ENCODE measurements at places on chromosomes 1 and 21.

DNA sequence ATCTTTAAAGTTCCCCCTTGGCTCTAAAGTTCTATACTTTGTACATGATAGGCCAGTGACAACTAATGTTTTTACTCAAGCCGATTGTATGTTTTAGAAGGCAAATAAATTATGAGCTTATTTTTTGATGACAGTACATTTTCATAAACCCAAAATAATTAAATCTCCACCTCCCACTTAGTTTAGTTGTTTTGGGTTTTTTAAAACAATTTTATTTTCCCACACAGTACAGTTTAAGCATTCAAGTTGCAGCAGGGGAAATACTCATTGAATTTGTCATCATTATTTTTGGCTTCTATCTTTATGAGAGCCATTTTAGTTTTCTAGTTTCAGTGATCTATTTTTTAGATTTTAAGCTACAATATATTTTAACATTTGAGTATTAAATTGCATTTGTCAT, 93.6 kb downstream of the OLFML2B start:
- no peak for DNase-seq

- DNase-seq, result no peak
Measured at GRCh38 chr1:109341944-109342930, 35.4 kb upstream of the MYBPHL start.

- DNase-seq, result no peak
Measured at GRCh38 chr1:99587008-99587407, 58.9 kb upstream of the PALMD start.

GRCh38 chr1:116751621-116752020, 2.6 kb upstream of the CD2 start:
- no peak for DNase-seq

DNA sequence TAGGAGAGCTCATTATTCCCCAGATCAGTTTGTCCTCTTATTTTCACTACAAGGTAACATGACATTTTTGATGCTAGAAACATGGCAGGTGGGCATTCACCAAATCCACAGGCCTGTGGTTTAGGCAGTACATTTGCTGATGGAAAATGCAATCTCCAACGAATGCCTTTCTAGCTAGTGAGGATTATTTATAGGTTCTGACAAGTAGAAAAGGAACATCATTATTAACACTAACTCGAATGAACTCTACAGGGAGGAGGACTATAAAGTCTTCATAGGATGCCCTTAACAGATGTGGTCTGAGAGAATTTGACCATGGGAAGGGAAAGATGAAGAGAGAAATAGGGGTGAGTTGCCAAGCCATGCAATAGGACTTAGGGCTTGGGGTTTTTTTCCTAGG, 71.5 kb upstream of the BCL10 start:
- no peak for DNase-seq

- DNase-seq, result no peak
Measured at GRCh38 chr1:32111789-32112188, 3.9 kb downstream of the KPNA6 start.

DNA sequence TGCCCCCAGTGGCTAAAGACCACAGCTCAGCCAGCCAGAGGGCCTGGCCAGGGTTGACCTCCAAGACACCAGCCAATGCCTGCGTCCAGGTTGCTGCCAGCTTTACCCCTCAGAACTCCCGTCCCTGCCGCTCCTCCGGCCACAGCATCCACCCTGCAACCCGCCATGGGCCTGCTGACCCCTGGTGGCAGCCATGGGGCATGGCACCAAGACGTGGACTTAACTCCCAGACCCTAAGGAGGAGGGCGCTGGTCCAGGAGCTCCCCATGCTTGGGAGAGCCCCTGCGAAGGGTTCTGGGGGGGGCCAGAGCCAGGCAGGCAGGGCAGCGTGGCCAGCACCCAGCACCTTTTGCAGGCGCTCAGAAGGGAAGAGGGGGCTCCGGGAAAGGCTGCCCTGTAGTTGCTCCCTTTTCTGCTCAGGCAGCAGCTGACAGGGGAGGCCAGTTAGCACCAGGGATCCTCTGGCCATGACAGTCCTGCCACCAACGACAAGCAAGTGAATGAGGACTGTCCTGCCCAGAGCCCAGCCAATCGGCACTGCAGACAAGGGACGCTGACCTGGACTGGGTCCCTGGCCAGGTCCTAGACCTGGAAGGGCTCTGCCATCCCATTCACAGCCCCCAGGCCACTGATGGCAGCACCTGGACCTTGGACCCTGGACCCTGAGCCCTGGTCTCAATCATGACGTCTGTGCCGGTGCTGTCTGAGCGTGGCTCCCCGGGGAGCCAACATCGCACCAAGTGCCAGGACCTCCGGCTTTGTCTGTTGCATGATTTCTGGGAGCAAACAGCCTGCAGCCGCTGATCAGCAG, 246.2 kb downstream of the NPHP4 start:
- DNase-seq, result peak; percentile 58

GRCh38 chr1:107706182-107706581, 258.8 kb downstream of the VAV3 start:
- DNase-seq, result no peak

DNA sequence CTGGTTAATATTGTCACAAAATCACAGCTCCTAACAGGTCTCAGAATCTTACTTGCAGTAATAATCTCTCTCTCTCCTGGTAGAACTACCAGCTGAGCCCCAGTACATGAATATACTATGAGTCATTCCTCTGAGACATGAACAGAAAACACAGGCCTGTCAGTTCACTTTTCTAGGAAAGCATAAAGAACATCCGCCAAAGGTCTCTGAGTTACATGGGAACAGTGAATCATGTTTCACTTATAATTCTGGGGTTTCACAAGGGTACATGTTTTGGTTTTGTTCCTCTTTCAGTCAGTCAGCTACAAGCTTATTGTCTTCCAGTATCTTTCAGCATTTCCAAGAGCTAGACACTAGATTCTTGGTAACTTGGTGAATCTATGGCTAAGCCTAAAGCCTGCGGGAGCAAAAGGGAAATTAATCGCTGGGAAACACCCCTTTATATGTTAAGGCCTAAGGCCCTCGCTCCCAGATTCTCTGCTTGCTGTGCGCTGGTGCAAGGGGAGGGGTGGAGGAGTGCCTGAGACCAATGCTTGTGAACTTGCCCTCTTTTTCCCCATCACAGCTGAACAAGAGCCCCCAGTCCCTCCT, 31.7 kb downstream of the IFNGR2 start:
- no peak for DNase-seq

GRCh38 chr1:24540906-24541710, 14.8 kb upstream of the NCMAP start:
- DNase-seq, result peak; percentile 35

DNA sequence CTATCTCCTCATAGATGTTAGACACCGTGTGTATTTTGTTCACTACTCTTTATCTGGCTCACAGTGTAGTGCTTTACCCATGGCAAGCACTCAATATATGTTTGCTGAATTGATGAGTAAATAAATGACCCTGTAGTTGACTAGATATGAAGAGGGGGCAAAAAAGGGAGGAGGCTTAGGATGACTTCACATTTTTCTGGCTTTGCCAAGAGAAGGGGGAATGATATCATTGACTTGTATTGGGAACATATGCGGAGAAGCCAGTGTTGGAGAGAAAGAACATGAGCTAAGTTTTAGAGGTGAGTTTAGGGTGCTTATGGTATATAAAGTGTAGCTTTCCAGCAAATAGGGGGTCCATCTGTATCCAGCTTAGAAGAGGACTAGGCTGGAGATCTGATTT, 145.5 kb downstream of the TENT5C start:
- no peak for DNase-seq

GRCh38 chr1:36858553-36858952, 175.8 kb downstream of the GRIK3 start:
- no peak for DNase-seq

- DNase-seq, result no peak
Measured at GRCh38 chr1:246004301-246004700, 502.8 kb downstream of the SMYD3 start.

GRCh38 chr1:205377355-205377754, 20.6 kb upstream of the KLHDC8A start:
- DNase-seq, result no peak

GRCh38 chr1:23664837-23665795, 26.5 kb upstream of the RPL11 start:
- DNase-seq, result no peak

GRCh38 chr1:206039046-206039973, 13.7 kb upstream of the RHEX start:
- no peak for DNase-seq

DNA sequence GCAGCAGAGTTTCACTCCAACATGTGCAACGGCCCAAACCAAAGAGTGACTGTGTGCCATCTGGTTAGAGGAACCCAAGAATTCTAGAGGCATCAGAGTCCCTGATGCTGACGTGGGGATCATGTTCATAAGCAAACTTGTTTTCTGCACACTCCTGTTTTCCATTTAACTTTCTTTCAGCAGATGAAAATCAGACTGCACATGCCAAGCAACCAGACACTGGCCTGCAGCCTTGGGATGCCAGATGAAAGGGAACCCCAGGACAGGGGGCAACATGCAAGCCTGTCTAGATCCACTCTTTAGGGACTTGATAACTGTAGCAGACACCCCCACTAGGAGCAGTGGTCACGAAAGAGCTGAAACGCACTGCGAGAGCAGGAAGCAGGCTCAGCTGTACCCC, 56.8 kb downstream of the SLC66A1 start:
- no peak for DNase-seq

DNA sequence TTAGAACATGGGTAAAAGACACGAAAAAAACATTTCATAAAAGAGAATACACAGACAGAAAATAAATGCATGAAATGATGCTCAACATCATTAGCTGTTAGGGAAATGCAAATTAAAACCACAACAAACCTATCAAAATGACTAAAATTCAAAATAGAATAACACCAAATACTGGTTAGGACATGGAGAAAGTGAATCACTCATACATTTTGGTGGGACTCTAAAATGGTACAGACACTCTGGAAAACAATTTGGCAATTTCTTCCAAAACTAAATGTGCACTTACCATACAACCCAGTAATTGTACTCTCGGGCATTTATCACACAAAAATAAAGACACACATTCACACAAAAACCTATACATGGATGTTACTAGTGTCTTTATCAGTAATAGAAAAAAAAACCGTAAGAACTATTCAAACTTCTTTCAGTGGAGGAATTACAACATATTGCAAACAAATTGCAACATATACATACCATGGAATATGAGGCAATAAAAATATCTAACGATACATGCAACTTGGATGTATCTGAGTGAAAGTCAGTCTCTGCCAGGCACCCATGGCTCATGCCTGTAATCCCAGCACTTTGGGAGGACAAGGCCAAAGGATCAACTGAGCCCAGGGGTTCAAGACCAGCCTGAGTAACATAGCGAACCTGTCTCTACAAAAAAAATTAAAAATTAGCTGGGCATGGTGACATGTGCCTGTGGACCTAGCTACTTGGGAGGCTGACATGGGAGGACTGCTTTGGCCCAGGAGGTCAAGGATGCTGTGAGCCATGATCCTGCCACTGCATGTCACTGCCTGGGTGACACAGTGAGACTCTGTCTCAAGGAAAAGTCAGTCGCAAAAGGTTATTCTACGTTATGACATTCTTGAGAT, 19.6 kb downstream of the HSF2BP start:
- DNase-seq, result no peak

- no peak for DNase-seq
Measured at GRCh38 chr1:198072177-198072576, 84.6 kb upstream of the NEK7 start.

GRCh38 chr21:43325968-43326715, 100.8 kb downstream of the SIK1 start:
- peak; percentile 16 for DNase-seq

All from GDM1 (cell line).